ENCODE measurements at places on chromosomes 12 and 14.

GRCh38 chr14:62626416-62626815 is 418.8 kb downstream of the KCNH5 start:
- DNase-seq: no peak

- DNase-seq: no peak
Measured at GRCh38 chr12:16472631-16473030, 125.2 kb downstream of the MGST1 start.

DNA sequence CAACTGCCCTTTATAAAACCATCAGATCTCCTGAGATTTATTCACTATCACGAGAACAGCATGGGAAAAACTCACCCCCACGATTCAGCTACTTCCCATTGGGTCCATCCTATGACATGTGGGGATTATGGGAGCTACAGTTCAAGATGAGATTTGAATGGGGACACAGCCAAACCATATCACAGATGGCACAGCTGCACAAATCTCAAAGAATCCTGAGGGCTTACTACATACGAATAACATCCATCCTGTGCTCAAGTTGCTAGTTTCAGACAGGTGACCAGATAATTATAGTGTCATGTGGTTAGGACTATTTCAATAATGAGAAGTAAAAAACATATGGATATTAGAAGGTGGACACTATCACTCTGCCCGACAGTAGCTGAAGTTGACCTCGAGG is 211.2 kb downstream of the NUAK1 start:
- no peak for DNase-seq

DNA sequence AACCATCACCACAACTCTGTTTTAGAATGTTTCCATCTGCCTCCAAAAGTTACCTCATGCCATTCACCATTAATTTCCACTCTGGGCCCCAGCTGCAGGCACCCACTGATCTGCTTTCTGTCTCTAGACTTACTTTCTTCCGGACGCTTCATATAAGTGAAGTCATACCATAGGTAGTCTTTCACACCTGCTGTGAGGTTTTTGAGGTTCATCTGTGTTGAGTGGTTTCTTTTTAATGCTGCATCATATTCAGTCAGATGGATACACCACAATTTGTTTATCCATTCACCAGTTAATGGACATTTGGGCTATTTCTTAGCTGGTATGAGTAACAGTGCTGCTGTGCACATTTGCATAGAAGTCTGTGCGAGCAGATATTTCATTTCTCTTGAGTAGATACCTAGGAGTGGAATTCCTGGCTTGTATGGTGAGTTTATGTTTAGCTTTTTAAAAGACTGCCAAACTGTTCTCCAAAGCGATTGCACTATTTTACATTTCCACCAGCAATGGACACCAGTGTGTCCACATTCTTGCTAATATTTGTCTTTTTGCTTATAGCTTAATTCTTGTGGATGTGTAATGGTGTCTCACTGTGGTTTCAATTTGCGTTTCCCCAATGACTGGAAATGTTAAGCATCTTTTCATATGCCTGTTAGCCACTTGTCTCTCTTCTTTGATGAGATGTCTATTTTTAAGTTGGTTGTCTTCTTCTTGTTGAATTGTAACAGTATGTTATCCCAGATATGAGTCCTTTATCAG is 48.3 kb downstream of the ZFYVE21 start:
- no peak for DNase-seq

DNA sequence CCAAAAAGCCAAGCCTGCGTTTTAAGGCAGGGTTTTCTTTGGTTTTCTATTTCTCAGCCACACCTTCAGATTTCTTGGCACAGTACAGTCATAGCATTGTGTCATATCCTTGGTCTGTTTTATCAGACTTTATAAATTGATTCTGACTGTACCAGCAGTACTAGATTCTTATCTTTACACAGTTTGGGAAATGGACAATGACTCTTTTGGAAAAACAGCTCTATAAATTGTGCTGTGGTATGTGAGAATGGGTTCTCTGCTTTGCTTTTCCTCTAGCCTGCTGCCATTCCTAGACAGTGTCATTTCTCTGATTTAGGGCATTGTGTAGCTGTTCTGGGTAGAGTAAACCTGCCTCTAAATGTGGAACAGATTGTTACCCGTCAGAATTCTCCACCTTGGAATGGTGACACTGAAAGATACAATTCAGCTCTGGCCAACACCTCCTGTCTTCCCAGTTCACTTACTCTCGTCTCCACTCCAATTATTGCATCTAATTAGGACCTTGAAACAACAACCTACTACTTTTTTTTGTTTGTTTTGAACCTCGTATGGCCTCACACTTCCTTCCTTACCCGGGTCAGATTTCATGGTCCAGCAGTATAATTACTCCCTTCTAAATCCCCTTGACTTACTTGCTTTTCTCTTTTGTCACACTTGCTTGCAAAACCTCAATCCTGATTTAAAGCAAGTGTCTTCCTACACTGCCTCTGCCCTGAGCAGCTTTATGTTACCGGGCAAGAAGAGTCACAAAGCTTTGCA is 226.3 kb downstream of the ERC1 start:
- DNase-seq: no peak

DNA sequence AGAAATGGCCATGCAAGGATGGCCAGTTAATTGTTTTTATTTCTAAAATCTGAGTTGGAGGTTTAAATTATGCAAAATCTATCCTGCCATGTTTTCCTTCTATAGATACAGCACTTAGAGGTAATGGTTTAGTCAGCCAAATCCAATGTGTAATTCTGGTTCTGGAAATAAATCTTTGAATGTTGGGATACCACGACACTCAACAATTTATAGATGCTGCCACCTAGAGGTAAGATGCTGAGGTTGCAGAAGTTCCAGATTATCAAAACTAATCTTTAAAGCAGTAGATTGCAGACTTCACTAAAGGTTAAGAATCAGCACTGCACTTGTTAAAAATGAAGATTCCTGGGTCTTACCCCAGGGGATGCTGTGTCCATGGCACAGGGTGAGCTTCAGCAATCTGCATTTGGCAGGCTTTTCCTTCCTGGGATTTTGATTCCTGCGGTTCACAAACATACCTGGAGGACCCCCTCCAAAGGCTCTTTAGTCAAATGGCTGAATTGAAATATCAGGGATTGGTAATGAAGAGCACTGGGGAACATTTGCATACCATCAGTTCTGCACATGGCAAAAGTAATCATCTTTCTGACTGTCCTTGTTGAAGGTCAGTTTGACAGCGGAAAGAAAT is 53.4 kb upstream of the ANO4 start:
- no peak for DNase-seq

- peak; percentile 88 for DNase-seq
Measured at GRCh38 chr14:90522571-90523191, 125.9 kb downstream of the CALM1 start.

DNA sequence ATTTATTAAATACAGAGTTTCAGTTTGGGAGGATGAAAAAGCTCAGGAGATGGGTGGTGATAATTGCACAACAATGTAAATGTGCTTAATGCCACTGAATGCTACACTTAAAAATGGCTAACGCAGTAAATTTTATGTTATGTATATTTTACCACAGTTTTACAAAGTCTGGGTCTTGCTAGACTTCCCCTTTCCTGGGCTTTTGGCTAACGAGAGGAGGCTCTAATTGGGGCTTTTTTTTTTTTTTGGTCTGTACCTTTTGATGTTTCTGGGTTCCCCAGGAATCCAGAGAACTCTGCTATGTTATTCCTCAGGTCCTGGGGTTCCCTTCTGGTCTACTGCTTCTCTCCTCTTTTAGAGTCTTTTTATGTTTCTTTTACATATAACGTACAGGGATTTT is 355.5 kb downstream of the CACNA1C start:
- no peak for DNase-seq

DNA sequence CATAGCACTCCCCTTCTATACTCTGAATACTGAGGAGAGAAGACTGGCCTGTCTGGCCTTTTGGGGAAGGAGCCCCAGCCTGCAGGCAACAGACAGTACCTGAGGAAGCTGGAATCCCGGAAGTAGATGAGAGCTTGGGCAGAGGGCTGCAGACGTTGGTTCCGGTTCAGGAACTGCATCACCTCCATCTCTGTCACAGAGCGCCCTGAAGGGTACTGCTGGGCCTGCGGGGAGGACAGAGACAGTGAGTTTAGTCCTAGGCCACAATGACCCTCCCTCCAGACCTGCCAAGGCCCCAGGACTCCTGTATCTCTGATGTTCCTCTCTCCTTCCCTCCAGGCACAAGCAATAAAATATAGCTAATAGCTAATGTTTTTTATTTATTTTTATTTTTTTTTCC is 28.4 kb downstream of the TEP1 start:
- no peak for DNase-seq

DNA sequence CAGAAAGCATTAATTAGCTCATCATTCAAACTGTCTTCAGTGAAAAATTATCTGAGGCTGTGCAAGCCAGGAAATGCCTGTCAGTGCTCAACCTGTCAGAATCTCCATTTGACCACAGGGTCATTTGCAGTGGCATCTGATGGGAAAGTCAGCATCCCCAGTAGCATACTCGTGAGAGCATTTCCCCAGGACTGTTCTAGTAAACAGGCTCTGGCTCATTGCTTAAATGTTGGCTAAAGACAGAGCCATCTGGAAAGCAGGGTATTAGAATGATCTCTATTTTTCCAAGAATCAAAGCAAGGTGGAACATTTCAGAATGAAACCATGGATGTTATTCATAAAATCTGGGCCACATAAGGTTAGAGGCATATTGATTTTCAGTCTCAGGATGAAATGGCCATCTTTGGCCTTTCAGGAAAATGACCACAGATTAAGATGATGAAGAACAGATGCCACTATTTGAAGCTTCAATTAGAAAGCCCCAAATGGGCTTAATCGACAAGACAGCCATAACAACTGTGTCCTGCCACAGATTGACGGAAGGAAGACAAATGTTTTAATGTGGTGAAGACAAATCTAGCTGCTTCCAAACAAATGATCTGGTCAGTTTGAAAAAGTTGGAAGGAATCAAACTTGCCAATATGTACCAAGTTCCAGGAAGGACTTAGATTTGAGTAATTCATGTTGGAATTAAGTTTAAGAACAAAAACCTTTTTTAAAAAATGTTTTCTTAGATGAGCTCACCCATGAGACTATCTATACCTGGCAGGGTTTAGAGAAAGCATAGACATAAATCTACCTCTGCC is 94.0 kb upstream of the FAR2 start:
- DNase-seq: no peak

DNA sequence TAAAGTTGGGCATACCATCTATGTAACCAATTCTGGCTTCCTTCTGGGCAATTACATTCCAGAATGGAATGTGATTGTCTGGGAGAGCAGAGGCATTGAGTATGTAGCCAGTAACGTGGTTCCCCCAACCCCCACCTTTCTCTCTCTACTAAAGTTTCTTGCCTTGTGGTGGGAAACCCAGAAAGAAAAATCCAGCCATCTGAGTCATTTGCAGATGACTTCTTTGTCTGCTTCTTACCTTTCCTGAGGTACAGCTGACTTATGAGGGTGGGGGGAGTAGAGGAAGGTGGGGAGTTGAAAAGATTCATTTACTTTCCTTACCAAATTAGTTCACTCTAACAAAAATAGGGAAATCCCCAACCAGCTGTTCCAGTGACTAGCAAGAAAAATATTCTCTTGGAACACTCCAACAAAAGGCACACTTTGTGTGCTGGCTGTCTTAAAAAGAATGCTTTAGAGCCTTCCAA is 112.1 kb upstream of the FRMD6 start:
- no peak for DNase-seq

GRCh38 chr14:49623941-49624839 is 3.6 kb downstream of the MGAT2 start:
- no peak for DNase-seq

GRCh38 chr12:15265875-15266274 is 44.7 kb upstream of the RERG start:
- DNase-seq: no peak

GRCh38 chr12:31250179-31250578 is 75.8 kb downstream of the SINHCAF start:
- DNase-seq: no peak

DNA sequence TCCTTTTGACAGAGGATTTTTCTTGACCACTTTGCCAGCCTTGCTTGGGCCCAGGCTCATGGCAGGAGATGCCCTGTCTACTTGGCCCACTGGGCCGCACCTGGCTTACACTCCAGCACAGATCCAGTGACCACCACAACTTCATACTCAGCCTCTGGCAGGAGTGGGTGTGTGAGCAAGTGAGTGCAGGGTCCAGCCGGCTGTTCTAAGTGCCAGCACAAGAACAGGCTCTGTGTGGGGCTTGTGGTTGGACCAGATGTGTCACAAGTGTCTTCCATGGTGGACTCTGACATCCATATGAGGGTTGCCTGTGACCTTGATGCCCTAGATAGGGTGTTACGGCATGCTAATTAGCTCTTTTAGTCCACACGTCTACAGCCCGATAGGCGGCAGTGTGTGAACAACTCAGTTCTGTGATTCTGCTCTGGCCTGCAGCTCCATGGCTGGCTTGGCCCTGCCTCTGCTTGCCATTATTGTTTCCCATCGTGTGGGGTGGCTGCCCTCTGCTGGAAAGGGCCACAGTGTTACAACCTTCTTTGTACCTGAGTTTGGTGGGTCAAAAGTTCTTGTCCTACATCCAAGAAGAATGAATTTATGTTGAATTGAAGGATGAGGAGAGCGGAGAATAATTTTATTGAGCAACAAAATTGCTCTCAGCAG is 1089.1 kb downstream of the SLC6A15 start:
- DNase-seq: peak; percentile 21

DNA sequence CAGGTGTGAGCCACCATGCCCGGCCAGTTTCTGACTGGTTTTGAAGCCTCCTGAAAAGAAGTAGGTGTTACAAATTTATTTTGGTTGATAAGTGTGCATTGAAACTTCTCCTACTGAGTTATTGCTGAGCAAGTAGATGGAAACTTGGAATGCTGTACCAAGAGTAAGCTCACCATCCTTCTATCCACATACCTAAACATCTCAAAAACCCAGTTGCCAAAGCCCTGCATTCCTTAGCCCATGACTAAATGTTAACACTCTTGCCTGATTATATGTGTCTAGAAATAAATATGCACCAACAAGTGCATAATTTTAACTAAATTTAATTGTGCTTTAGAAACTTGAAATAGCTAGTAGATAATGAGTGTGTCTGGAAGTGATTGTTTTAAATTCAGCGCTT is 357.8 kb downstream of the DUSP6 start:
- no peak for DNase-seq

DNA sequence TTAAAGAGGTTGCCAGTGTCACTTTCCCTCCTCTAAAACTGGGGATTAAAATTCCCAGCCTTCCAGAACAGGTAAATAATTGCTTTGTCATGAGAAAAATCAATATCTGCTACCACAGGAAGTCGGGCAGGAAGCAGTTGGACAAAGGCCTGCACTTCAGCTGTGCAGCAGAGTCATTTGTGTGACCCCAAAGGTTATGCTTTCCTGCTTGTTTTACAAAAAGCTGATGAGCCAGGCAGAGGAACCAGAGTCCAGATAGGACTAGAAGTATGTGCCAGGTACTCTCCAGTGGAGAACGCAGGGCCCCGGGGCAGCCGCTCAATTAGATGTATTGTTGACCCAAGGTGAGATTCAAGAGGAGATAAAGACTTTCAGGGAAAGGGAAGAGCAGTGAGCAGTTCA is 117.1 kb upstream of the FRMD6 start:
- peak; percentile 14 for DNase-seq

DNA sequence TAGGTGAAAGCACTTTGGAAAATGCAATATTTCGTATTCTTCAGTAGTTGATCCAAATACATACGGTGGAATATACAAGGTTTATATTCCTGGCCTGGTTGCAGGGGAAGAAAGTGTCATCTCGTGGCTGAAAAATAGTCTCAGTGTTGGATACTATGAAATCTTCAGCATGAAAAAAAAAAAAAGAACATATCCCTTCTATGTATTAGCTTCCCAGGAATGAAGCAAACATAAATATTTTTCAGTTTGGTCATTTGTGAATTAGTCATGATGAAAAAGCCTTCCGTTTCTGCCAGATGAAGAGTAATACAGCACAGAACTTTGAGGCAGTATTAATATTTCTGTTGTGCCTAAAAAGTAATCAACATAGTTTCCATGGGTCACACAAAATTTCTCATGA is 36.7 kb downstream of the FLRT2 start:
- DNase-seq: no peak
